ENCODE measurements at places on chromosomes 6 and 20. TPM values are rescaled to one million over a fixed set of nuclear protein-coding genes. Genes with fewer than 3 reads are reported as not detected.

HCRTR2 gene
- total RNA-seq, result not detected

RNF217 gene
- total RNA-seq, result 25.5 TPM

DNA sequence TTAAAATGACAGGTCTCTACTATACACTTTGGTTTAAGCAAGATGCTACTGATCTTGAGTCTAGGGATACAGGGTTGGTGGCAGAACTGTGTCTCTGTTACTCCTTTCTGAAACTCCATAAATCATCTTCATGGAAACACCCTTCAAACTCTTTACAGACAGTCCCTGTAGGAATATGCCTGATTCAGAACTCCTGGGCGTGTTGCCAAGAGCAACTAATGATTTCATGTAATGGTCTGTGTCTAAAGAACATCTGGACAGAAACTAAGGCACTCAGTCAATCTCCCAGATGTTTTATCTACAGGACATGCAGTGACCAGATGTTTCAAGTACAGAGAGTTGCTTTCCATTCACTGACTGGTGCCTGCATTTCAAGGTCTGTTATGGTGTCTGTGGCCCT, 464.4 kb upstream of the CHD6 start:
- no peak for DNase-seq

DNA sequence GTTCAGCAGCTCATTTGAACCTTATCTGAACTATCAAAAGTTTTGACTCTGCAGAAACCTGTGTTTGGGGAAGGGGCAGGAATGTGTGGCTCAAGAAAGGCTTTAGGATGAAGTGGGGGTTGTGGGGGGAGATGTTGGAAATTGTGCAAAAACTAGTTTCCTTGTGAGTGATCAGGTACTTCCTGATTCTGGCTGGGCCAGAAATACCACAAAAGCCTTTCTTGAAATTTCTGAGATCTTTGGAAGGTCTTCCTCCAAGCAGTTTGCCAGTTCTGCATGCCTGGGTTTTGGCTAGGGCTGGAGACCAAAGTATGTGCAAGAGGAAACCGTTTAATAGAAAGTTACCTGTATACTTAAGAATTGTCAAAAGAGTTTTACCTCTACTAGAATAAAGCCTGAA, 116.6 kb downstream of the BMP2 start:
- DNase-seq, result no peak
